ENCODE measurements at places on chromosomes 1 and 21.

DNA sequence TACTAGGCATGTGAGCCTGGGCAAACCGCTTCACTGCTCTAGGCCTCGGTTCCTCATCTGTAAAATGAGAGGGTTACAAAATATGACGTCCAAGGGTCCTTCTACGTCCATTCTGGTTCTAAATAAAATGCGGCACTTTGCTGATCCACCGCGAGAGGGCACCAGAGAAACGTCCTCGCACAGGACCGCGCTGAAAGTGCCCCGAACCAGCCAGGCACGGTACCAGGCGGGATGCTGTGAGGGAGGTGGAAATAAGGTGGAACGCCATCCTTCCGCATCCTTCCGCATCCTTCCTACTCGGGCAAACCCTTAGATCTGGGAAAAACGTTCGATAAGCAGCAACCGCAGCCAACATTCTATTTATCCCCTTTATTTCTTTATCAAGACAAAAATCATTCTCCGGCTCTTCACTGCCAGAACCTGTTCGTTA, 60.3 kb upstream of the KRTAP19-8 start:
- DNase-seq, result peak; percentile 46

- DNase-seq, result no peak
Measured at GRCh38 chr1:220908757-220909156, 29.5 kb downstream of the HLX start.

DNA sequence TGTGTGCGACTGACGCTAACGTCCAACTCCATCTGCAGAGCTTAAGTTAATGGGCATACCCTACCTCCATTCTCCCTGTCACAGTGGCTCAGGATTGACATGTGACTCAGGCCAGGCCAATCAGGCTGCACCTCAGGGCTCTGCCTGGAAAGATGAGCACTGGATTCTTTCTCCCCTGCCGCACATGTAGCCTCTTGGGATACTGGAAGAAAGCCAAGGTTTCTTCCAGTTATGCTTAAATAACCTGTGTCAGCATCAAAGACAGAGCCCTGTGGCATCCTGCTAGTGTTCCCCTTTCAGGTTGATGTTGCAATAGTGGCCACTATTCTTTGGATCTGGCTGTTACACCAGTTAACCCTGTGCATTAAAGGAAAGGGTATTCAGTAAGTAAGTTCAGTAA, 55.0 kb upstream of the SYT6 start:
- DNase-seq, result no peak

DNA sequence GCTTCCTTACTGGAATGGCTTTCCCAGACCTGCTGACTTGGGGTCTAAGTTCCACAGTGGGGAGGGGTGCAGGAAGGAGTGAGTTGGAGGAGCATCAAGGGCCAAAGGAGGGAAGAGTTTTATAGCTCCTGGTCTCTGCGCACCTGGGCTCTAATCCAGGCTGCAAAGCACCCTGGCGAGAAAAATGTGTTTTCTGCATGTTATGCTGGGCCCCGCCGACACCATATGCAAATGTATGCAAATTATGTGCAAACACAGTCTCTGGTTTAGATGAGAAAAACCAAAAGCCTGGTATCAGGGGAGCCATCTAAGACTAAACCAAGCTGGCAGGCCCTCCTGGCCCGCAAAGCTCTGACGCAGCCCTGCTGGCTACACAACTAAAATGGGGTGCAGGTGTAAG, 95.0 kb downstream of the VWA5B1 start:
- no peak for DNase-seq

- DNase-seq, result no peak
Measured at GRCh38 chr1:156146020-156146768, 7.2 kb upstream of the SEMA4A start.

GRCh38 chr1:24373044-24373443, 40.5 kb downstream of the STPG1 start:
- no peak for DNase-seq

GRCh38 chr1:18347559-18347958, 133.2 kb upstream of the KLHDC7A start:
- DNase-seq, result no peak

DNA sequence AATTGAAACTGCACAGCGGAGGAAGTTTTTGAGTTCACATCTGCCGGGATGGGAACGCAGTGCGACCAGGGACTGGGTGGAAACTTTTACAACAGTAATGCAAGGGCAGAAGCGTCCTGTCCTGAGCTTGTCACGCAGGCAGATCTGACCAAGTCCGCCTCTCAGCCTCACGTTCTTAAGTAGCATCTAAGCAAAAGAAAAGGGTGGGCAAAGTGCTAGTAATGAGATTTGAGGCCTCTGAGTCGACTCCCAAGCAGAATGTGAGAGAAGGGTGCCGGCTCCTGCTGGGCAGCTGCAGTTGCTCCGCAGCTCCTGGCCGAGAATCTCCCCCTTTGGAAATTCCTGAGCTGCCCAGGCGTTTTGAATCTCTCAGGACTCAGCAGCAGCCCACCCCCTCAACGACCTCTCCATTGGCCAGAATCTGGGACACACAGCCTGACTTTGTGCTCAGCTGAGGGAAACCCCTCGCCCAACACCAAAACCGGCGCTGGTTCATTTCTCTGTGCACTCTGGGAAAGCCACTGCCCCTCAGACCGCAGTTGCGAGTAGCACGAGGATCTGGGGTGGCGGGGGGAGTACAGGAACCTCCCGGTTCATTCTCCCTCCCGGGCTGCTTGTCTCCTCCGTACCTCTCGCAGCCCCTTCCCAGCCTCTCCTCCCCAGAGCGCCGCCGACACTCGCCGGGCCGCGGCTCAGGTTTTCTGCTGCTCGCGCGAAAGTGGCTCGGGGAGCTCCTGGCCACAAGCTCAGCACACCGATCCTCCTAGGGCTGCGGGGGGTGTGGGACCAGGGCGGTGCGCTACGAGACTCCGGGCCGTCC, 913 bp upstream of the S1PR1 start:
- DNase-seq, result no peak

DNA sequence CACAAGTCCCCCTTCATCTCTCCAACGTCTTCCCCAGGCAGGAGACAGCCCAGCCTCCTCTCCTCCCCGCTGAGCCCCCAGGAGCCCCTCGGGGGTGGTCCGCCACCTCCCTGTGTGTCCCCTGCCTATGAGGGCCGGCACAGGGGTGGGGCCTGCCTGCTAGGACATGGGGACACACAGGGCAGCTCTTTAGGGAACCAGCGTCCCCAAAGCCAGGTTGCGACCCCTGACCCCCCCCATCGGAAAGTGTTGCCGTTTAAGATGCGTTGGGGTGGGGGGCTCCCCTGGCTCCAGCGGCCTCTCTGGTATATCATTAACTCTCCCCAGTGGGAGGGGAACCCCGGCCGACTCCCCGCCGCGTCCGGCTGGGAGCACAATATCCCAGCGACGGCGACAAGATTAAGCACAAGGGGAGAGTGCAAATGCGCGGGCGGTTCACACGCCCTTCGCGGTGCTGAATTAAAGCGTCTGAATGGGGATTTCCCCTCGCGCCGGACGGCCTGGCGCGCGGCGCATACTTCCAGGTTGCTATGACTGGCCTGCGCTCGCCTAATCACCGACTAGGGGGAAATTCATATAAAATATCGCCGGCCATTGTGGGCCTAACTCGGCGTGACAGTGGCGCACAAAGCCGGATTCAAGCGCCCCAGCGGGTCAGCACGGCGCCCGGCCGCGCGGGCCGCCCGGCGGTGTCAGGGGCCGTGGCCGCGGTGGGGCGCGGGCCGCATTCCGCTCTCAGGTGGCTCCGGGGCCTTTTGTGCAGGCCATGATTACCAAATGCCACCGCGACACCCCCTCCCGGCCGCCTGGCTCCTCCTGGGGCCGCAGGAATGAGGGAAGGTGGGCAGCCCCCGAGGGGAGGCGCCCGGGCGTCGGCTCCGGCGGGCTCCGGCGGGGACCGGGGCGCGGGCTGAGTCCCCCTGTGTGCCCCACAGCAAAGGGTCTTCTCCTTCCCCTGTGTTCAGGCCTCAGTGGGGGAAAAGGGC, 30.9 kb downstream of the WNT3A start:
- no peak for DNase-seq

DNA sequence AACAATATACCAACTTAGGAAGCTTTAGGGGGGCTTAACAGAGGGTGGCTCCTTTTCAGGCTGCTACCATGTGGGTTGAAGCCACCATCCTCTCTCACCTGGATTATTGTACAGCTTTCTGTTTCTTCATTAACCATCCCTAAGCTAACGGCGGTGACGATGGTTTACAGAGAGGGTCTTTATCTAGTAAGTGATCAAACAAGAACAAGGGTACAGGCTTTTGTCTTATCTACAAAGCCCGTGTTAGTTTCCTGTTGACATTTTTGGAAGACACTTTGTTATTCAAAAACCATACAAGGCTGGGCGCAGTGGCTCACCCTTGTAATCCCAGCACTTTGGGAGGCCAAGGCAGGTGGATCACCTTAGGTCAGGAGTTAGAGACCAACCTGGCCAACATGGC, 20.4 kb downstream of the SLC25A33 start:
- DNase-seq, result no peak

GRCh38 chr1:87149241-87150041, 179.2 kb upstream of the LMO4 start:
- no peak for DNase-seq

DNA sequence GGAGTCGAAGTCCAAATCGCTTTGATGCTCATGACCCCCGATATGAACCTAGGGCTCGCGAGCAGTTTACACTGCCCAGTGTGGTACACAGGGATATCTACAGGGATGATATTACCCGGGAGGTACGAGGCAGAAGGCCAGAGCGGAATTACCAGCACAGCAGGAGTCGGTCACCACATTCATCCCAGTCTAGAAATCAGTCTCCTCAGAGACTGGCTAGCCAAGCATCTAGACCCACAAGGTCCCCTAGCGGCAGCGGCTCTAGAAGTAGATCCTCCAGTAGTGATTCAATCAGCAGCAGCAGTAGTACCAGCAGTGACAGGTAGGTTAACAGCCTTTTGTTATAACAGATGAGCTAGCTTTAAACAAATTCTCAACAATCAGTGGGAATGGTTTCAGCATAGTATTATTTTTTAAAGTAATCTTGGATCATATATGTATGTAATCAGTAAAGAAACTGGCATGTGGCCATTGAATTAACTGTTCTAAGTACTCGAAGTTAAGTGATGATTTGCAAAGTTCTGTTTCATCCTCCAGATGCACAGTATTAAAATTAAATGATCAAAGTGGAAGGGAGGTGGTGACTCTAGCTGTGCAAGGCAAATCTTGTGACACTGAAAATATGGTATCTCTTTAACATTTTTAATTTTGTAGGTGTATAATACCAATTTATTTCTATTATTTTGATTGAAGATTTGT, 29.0 kb downstream of the SPEN start:
- DNase-seq, result no peak

GRCh38 chr1:162303004-162303344, 73.7 kb downstream of the SPATA46 start:
- DNase-seq, result no peak

- no peak for DNase-seq
Measured at GRCh38 chr1:55539652-55540512, 324.7 kb upstream of the USP24 start.

DNA sequence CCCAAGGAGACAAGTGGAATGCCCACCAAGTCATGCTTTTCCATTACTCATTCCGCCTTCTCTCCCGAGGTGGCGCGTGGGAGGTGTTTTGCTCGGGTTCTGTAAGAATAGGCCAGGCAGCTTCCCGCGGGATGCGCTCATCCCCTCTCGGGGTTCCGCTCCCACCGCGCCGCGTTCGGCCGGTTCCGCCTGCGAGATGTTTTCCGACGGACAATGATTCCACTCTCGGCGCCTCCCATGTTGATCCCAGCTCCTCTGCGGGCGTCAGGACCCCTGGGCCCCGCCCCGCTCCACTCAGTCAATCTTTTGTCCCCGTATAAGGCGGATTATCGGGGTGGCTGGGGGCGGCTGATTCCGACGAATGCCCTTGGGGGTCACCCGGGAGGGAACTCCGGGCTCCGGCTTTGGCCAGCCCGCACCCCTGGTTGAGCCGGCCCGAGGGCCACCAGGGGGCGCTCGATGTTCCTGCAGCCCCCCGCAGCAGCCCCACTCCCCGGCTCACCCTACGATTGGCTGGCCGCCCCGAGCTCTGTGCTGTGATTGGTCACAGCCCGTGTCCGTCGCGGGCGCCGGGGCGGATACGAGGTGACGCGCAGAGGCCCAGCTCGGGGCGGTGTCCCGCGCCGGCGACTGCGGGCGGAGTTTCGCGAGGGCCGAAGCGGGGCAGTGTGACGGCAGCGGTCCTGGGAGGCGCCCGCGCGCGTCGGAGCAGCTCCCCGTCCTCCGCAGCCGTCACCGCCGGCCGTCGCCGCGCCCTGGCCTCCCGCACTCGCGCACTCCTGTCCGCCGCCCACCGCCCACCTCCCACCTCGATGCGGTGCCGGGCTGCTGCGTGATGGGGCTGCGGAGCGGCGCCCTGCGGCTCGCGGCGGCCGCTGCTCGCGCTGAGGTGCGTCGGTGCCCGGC, at the start of gene KIF1B:
Gene KIF1B, plus strand, starts transcription at position 666 of the 906 bp plus-strand sequence. CDS start 21,759 bp downstream, outside the sequence.
- peak; percentile 95 for DNase-seq

DNA sequence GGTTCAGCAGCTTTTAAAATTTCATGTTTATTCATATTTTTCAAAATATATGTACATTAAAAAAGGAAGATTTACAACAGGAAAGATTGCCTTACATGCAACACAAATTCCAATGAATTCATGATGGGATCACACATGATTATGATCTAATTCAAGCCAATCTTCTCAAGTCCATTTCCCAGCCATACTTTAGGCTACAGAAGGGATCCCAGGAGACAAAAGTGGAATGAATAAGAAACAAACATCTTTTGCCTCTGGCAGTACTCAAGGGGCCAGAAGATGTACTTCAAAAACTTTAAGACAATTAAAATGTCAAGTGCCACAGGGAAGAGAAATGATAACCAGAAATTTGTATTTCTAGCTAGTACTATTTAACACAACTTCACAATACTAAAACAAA, 10.2 kb upstream of the SH2D5 start:
- no peak for DNase-seq

DNA sequence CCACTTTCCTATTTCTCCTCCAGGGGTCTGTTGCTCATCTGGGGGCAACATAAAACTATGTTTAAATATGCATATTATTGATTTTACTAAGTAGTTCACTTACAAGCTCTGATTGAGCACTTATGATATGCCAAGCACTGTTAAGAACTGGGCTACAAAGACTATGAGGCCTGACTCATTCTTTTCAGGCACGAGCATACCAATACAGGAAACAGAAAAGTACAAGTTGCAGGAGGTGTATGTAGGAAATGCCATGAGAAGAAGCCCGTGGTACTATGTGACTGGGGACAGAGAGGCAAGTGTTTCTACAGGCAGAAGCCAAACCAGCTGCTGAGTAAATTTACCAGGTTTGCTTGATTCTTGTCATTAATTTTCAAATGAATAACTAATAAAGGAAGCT, 120.4 kb upstream of the PTGFR start:
- DNase-seq, result no peak

All from activated CD8-positive, alpha-beta memory T cell treated with anti-CD3 and anti-CD28 coated beads for 4 hours (primary cell).